Gastroesophageal sphincter (tissue), 4 donors: ENCODE measurements at places on chromosomes 3 and 15. TPM values are rescaled to one million over a fixed set of nuclear protein-coding genes. Genes with fewer than 3 reads are reported as not detected.

DNA sequence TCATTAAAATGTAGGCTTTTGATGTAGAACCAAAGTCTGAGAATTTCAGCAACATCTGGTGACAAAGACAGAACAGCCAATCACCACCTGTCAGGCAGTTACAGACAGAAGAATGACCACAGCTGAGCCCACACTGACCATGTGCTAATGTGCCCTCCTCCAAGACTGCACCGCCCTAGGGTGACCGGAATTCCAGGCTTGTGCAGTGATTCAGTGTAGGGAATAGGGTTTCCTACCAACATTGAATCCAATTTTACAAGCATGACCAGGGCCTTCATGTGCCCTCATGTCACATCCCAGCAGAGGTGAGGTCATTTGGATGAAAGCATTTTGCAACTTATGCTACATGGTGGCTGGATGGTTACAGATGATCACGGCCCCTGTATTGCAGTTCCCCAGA lies 412.5 kb downstream of the SOX2 start:
- ATAC-seq = no peak

DNA sequence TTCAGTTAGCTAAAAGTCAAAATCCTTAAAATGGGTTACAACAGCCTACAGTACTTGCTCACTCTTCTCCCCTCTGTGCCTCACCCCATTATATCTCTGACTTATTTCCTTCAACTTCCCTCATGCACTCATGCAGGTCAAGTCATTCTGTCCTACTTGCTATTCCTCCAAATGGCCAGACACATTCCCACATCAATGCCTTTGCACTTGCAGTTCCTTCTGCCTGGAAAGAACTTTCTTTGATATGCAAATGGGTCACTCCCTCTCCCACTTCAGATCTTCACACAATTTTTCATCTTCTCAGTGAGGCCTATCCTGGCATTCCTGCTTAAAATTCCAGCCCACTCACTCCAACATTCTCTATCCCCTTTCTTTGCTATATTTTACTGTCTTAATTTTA lies 547.2 kb upstream of the TGFBR2 start:
- ATAC-seq = no peak

DNA sequence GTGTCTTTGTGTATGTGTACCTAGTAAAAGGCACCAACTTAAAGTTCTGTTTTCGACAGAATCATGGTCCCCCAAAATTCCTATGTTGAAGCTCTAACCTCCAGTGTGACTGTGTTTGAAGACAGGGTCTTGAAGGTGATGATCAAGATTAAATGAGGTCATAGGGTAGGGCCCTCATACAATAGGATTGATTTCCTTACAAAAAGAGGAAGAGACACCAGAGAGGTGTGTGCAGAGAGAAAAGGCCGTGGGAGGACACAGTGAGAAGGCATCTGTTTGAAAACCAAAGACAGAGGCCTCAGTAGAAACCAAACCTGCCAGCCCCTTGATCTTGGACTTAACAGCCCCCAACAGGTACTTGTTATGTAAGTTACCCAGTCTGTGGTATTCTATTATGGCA lies 52.0 kb upstream of the CORO2B start:
- ATAC-seq = no peak

DNA sequence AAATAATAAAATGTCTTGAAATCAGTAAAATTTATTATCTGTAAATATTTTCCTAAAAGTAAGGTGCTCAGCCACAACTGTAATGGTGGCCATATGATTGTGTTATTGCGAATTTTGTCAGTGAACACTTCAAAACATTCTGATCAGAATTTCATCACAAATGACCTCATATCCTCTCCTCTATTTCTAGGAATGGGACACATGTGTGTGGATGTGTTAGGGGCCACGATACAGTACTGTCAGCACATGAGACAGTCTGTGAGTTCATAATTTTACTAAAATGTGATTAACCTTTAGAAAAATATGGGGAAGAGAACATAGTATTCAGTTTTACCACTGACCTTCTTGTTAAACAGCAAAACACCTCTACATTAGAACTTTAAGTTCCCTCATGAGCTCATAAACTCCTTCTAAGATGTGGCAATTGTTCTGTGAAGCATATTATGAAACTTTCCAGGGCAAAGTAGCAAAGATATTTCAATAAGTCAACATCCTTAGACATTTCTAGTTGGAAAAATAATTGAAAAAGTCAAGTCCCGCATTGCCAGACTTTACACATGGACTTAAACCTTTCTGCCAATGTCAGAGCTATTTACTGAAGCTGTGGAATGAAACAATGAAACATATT lies 158.2 kb upstream of the ABI3BP start:
- peak; percentile 61 for ATAC-seq

DNA sequence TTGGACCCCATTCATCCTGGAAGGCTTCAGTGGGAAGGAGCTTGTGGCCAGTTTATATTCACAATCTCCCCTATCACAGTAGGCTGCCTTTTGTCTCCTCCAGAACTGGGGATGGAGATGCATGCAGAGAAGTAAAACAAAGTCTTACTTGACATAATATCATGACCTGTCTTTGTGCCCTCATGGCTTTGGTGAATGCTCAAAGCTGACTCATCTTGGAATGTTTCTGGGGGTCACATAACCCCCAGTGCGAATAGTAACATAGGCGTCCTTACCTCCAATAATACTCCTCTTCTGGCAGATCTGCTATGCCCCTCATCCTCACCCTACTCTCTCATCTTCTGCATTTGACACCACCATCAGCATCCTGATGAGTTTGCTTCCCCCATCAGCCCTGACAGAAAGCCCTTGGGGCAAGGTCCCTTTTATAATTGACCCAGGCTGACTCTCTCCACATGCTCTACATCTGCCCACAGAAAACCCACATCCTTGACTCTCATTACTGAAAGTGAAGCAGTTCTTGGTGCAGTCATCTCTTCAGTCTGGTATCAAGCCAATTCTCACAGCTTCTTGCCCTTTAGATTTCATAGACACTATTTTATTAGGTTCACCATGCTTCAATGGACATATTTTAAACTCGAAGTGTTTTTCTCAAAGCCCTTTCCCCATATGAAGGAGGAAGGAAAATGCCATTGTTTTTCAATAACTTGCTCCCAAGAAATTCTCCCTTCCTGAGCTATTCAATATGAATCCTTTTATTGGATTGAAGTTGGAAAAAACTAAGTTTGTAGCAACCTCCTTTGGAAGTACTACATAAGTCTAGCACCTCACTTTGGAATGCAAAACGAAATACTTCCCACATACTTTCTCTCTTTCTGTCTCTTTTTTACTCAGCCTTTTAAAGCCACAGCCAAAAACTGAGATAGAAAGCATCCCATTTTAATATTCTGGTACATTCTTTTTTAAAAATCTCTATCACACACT lies 36.6 kb downstream of the OSTN start:
- ATAC-seq = no peak

DNA sequence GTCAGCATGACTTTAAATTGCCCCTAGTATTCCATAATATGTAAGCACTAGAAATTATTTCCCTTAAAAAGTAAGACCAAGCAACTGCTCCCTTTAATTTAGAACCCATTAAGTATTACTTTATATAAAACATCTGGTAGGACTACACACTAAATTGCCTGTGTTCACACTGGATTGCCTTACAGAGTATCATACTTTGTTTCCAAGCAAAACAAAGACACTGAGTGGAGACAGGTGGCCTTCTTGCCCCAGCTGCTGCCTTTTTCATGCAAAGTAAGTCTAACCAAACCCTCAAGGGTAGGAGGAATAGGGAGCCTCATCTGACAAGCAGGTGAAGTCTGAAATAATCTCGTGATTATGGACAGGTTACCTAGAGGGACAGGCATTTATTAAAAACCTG lies 87.3 kb downstream of the PEX5L start:
- no peak for ATAC-seq

DNA sequence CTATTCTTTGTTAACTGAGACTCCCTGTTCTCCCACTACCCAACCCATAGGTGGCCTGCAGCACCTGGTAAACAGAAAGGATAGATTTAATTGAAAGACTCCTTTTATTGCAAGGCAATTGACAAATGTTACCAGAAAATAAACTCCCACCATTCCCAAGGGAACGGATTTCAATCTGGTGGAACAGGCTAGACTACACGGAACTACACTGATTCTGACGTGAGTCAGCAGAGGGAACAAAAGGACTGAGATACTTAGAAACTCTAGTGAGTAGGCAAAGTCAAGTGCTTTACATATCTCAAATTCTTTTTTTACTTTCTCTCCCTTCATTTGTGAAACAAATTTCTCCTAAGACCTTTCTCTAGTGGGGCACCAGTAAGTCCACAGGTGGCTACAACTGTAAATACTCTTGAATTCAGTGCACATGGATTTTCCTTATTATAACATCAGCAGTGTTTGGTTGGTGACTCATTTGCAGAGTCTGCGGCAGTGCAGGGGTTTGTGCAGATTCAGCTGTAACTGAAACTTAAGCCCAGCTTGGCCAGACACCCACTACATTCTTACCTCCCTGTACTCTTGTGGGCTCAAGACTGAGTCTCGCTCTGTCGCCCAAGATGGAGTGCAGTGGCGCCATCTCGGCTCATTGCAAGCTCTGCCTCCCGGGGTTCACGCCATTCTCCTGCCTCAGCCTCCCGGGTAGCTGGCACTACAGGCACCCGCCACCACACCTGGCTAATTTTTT lies 34.3 kb upstream of the PLSCR2 start:
- no peak for ATAC-seq

DNA sequence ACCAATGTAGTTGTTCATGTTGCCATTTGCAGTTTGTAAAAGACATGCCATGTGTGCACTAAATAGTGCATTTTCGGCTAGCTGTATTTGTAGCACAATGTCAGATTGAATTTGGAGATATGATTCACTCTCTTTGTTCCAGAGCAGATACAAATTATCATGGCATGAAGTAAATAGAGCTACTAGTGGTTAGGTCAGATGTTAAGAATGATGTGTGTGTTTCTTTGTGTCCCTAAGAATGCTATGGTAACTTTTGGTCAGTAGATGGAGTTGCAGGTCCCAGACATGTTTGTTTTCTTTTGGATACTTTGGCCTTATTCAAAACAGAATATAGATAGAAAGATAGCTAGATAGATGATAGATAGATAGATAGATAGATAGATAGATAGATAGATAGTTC lies 595.8 kb downstream of the NLGN1 start:
- ATAC-seq = no peak

- no peak for ATAC-seq
Observed at GRCh38 chr3:45864760-45865519, 21.4 kb upstream of the CCR9 start.

DNA sequence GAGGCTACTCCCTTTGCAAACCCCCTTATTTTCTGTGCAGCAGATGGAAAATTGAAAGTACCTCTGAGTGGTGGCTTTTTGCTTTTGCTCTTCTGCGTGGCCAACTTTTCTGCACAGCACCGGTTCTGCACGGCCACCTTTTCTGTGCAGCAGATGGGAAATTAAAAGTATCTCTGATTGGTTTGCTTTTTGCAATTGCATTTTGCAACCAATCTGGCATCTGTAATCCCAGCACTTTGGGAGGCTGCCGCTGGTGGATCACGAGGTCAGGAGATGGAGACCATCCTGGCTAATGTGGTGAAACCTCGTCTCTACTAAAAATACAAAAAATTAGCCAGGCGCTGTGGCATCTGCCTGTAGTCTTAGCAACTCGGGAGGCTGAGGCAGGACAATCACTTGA lies 79.5 kb upstream of the CHMP2B start:
- ATAC-seq = no peak

- no peak for ATAC-seq
Observed at GRCh38 chr3:66077973-66078372, 39.3 kb upstream of the MAGI1 start.

- no peak for ATAC-seq
Observed at GRCh38 chr15:70443486-70444273, 319.7 kb downstream of the UACA start.

DNA sequence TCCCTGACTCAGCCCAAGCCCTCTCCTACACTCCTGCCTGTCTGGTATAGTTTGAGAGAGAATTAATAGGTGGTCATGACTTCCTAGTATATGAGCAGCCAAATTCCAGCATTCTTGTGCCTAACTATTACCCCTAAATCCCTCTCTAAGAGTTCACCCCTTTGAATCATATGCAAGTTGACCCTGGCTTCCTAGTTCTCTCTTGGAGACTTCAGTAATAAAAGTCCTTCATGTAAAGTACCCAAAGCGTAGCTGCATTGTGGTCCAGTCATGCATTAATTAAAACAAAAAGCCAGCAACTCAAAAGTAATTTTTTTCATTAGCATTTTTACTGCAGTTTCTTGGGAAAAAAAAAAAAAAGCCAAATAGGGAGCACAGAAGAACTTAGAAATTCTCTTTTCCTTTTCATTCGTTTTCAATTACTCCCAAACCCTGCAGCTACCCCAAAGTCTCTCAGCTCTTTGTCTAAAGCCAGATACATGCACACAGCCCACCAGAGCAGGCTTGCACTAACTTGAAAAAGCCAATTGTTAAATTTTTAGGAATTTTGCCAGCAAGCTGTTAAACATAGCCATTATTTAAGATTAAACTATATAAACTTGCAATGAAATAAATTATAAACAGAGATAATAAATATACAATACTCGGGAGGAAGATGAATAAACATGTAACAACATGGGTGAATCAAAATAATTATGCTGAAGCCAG lies 50.1 kb upstream of the STT3B start:
- no peak for ATAC-seq

DNA sequence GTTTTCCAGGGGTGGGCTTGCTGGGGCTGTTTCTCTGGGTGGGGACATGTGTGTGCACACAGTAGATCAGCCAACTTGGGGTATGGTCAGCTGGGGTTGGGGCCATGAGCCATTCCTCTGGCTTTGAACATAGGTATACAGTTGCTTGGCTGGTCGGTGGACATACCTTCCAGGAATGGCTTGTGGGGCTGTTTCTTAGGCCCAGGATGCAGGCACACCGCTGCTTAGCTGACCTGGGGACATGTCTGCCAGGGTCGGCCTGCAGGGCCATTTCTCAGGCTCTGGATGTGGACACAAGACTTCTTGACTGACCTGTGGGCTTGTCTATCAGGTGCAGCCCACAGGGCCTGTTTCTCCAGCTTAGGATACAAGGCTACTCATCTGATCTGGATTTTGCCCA lies 130.6 kb downstream of the DOCK3 start:
- no peak for ATAC-seq

PRSS50 gene
- not detected for total RNA-seq

GUCA1C gene
- not detected for total RNA-seq

BNIP2 gene
- total RNA-seq = 195 TPM

GNAT1 gene
- total RNA-seq = not detected
